NCI-H1436 treated with DMSO at 0.1 percent for 48 hours (cell line): ENCODE measurements at places on chromosomes 4 and X.
A peak's percentile ranks its signal among the peaks of the same experiment; 100 is the strongest.

GRCh38 chr4:32226204-32226603 lies 1506.0 kb downstream of the PCDH7 start:
- DNase-seq = no peak

DNA sequence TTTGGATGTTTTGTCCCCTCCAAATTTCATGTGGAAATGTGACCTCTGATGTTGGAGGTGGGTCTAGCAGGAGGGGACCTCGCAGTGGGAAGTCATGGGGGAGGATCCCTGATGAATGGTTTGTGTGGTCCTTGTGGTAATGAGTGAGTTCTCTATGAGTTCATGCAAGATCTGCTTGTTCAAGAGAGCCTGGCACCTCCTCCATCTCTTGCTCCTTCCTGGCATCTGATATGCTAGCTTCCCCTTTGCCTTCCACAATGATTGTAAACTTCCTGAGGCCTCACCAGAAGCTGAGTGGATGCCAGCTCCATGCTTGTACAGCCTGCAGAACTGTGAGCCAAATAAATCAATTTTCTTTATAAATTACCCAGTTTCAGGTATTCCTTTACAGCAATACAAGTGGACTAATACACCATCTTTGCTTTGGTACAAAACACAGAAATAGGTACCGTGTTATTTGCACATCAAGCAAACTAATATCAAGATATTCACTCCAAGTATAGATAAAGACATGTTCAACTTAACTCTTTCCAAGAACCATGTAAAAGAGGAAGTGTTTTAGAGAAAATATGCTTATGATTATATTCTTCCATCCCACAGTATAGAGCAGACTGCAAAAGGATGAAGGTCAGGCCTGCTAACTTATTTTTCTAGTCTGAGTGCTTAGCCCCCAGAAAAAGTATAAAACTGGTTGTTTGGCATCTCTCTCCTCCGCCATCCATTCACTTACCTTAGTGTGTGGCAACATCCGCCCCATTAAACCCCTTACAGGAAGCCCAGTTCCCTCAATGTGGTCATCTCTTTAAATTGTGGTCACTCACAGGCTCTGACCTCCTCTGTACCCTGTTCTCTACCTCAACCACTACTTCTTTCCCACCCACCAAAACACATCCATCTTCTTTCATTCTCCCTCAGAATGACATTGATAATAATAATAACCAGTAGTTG lies 6.7 kb downstream of the ARAP2 start:
- DNase-seq = no peak

DNA sequence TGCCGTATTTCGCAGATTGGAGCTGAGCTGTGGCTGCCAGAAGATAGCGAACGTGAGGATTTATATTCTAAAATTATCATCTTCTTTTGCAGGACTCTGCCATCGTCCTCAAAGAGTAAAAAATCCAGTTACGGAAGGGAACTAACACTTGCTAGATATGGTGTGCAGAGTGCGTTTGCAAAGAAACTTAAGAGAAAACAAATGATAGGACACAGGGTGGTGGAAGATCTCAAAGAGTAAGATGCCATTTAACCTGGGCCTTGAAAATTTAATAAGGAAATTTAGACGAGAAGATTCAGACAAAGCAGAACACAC lies 566 bp downstream of the LARP7 start:
- DNase-seq = no peak

DNA sequence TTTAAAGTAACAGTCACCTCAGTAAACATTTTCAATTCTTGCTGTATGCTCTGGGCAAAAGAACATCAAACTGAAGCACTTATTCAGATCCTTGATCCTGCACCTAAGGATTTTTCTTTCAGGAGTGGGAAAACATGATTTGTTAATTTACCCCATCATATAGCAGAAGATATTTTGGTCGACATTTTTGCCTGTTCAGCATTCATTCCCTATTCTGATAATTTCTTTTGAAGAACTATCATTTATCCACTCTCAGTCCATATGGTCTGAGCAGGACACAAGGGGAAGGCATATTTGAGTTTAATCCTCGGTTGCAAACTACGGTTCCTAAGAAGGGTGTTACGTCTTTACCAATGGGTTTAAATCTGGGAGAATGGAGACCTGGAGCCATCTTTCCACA lies 1.2 kb upstream of the CLOCK start:
- DNase-seq = no peak

GRCh38 chrX:9318213-9318612 lies 146.6 kb upstream of the TBL1X start:
- no peak for DNase-seq

DNA sequence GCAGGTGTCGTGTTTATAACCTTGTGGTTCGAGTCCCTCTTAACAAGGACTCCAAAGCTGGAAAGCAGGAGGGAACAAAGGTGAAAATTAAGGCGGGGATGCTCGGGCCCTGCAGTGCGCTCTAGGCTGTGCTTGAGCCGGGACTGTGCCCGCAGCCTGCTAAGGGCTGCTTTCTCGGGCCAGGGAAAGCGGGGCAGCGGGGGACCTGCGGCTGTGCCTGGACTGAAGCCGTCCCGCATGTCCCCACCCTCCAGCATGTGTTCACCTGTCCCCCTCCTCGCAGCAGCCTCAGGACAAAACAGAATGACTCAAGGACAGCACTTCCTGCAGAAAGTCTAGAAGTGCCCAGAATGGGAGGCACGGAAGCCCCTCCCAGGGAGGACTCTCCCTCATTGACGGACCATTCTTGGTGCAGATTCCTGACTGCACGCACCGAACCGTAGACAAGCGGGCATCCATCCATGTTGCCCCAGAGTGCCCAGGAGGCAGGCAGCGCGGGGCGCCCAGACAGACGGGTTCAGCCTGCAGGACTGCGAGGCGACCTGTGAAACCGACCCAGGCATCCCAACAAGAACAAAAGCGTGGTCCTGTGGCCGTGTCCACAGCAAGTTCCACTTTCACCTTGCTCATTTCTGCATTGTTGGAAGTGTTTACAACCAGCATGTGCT lies 342.9 kb downstream of the MAGEB5 start:
- no peak for DNase-seq

- DNase-seq = no peak
These were observed 18.4 kb upstream of the CTSO start for GRCh38 chr4:155972098-155972497.

DNA sequence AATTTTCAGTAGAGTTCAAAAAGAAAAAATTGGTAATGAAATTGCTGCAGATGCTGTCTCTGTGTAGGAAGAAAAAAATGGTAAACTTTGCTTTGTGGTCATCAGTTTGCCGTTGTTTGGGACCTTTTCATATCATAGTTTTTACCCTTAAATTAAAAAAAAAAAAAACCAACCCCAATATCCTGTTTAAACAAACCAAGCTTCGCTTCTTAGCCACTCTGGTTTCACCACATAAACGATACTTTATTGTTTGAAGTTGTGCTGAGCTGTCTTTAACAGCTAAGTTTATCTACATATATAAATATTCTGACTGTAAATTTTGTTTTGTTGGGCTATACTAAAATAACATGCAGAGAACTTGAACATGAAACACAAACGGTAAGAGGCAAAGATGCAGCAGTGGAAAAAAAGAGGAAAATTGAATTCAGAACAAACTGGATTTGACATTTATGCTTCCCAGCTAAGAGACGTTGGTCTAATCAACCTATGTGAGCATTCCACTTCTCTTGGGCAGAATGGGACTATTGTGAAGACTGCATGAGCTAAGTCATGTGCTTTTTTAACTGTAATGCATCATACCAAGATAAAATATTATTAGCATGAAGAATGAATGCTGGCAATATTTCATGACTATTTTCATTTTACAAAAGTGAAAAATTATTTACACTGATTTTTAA lies 15.7 kb upstream of the H2AZ1 start:
- no peak for DNase-seq

GRCh38 chr4:2907706-2908293 lies 55.4 kb downstream of the NOP14 start:
- DNase-seq = no peak

- no peak for DNase-seq
These were observed 791.6 kb downstream of the TRIML1 start for GRCh38 chr4:188930822-188931221.

DNA sequence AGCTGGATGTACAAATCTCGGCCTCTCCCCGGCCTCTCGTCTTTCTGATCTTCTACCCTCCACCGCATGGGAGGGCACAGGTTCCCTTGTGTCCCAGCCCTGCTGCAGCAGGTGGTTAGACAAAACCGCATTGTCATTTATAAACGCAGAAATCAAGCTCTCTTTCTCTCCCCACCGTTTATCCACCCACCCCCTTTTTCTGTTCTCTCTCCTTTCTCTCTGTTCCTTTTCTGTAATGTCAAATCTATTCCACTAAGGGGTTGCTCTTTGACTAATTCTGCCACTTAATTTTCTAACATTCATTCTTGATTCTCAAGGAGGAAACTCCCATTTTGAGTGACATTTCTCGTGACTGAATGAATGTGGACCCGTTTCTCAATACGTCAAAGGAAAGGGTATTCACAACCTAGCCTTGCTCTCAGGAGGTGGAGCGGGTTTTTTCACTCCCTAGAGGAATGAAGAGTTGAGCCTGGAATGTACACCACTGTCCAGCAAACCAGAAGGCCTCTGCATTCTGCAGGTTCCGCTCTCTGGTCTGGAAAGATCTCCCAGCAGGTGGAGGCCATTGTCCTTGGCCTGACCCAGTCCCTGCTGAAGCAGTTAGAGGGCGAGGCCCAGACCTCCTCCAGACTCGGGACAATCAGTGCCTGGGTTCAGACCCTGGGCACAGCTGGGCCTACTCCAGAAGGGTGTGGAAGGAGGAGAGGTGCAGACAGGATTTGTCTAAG lies 70.9 kb upstream of the ENPP6 start:
- DNase-seq = no peak

GRCh38 chrX:98380556-98380955 lies 1496.8 kb downstream of the RPA4 start:
- no peak for DNase-seq

GRCh38 chr4:15935504-15936402 lies 2.8 kb downstream of the FGFBP1 start:
- no peak for DNase-seq

DNA sequence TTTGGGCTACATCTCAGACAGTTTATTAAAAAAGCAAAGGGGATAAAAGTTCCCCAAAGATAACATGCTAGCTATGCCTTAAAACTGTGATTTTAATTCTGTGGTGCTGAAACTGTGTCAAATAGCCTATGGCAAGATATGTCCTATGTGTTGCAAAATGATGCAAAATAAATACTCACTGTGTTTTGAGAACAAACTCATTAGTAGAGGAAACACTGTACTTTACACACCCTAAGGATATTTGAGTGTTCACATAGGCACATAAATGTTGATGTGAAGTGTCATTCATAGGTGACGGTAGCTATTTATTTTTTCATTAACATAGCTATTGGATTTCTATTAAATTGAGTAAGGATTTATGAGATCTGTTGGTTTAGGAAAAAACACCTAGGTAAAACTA lies 351.9 kb downstream of the FAT4 start:
- DNase-seq = no peak

DNA sequence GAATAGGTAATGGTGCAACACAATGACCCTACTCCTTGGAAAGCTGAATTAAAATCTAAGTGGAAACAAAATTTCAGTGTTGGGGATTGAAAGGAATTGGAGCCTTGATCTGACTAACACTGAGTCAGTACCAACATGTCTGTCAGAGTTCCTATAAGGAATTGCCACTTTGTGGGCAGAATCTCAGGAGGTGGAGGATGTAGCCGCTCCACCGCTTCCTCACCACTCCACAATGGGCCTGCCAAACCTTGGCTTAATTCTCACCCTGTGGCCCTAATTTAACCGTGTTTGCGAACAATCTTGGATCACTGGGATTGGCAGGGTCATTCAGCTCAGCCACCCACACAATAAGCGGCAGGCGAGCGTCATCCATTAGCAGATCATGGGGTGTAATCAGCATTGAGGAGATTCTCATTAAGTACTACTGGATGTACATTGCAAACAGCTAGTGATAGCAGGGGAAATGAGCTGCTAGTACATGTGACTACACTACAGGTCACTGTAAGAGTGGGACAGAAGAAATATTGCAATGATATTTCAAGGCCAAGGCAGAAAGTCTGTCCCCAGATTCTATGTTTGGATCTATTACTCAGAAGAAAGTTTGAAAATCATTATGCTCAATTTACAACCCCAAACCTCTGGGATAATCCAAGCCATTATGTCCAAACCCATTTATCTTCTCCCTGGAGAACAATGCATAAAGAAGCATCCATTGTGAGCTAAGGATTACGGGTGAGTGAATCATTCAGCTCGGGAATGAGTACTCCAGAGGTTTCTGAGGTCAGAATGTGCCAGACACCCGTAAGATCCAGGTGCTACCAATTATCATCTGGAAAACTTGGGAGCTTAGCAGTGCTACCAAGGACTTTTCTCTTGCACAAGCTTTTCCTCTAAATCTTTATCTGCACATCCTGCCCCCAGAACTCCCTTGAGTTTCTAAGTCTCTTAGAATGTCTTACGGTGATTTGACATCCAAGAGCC lies 5.8 kb downstream of the SRPX start:
- no peak for DNase-seq

DNA sequence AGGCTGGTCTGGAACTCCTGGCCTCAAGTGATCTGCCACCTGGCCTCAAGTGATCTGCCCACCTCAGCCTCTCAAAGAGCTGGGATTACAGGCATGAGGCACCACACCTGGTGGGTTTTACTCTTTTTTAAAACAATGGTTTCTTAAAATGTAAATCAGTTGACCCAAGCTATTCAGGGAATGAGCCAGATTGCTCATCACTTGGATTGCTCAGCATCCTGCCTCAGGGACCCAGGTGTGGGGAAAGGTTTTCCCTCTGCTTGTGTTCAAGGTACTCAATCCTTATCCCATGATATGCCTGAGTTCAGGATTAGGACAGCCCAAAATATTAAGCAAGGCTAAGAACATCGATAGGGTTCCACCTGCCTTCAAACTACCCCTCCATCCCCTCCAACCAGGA lies 67.4 kb downstream of the CHRNA9 start:
- no peak for DNase-seq

DNA sequence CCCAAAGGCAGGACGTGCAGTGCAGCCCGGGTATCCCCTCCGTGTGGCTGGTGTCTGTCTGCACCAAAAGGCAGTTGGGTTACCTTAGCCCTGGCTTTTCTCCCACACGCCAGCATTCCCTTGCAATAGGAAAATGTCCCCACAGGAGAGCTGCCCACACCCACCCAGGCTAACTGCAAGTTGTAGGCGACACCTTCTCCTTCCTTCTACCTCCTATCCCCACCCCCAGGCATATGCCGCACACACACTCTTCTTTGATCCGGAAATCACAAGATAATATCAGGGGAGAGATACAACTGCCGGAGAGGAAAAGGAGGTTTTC lies 444 bp upstream of the APBB2 start:
- DNase-seq = peak; percentile 37

- DNase-seq = no peak
These were observed 33.5 kb downstream of the HPF1 start for GRCh38 chr4:169724260-169724659.

- no peak for DNase-seq
These were observed 51.3 kb upstream of the CBR4 start for GRCh38 chr4:169061386-169061785.
